Tibial nerve (tissue), 4 donors: ENCODE measurements at places on chromosomes 11 and 22. TPM values are rescaled to one million over a fixed set of nuclear protein-coding genes. Genes with fewer than 3 reads are reported as not detected.

The PLEKHA7 gene
- total RNA-seq, result 56.7 TPM

The MTMR2 gene
- 29.2 TPM for total RNA-seq

The MISFA gene
- total RNA-seq, result not detected

The MPZL3 gene
- total RNA-seq, result 1.8 TPM

The KRTAP5-8 gene
- total RNA-seq, result not detected

The PRR33 gene
- not detected for total RNA-seq

The C11orf21 gene
- 0.39 TPM for total RNA-seq

The CDCA5 gene
- total RNA-seq, result 0.90 TPM

The CASP5 gene
- total RNA-seq, result not detected

The NRIP3 gene
- 1.3 TPM for total RNA-seq

The IGSF9B gene
- total RNA-seq, result 2.9 TPM

The XRCC6 gene
- total RNA-seq, result 170 TPM

The OLFML1 gene
- 13.1 TPM for total RNA-seq

The TPH1 gene
- total RNA-seq, result 1.0 TPM

The LAYN gene
- total RNA-seq, result 4.7 TPM

The LRFN4 gene
- 9.4 TPM for total RNA-seq

The TYR gene
- total RNA-seq, result not detected

The DAGLA gene
- 5.4 TPM for total RNA-seq

The SLC43A3 gene
- 42.2 TPM for total RNA-seq

The KDM4D gene
- total RNA-seq, result 0.63 TPM

The LRRC75B gene
- 33.6 TPM for total RNA-seq

The GGTLC3 gene
- not detected for total RNA-seq

The OR5AK2 gene
- total RNA-seq, result not detected

The PITPNM1 gene
- 22.8 TPM for total RNA-seq

The CHRNA10 gene
- 0.42 TPM for total RNA-seq

The RAPSN gene
- total RNA-seq, result 2.7 TPM

The SHANK2 gene
- 1.2 TPM for total RNA-seq

The FGF19 gene
- total RNA-seq, result not detected

The USP28 gene
- total RNA-seq, result 20.4 TPM

The CASP12 gene
- not detected for total RNA-seq

The DNAJB7 gene
- not detected for total RNA-seq

The TRPM5 gene
- total RNA-seq, result not detected

The IL18 gene
- total RNA-seq, result 15.3 TPM

The TRIM49 gene
- not detected for total RNA-seq

The OR52H1 gene
- total RNA-seq, result 0.84 TPM

The TSGA10IP gene
- total RNA-seq, result not detected

The FGF4 gene
- 4.2 TPM for total RNA-seq

The MMP12 gene
- total RNA-seq, result not detected

The INCENP gene
- 28.8 TPM for total RNA-seq

The LIF gene
- total RNA-seq, result 0.84 TPM

The ROBO4 gene
- 38.8 TPM for total RNA-seq

The TPBGL gene
- total RNA-seq, result 1.5 TPM

The C22orf15 gene
- total RNA-seq, result 0.44 TPM

The DDI1 gene
- not detected for total RNA-seq

The TMEM184B gene
- total RNA-seq, result 61.1 TPM

The SLC22A9 gene
- total RNA-seq, result not detected

The OR8D1 gene
- total RNA-seq, result not detected

The MS4A12 gene
- total RNA-seq, result not detected

The BTBD18 gene
- not detected for total RNA-seq

The NTM gene
- 11.4 TPM for total RNA-seq

The APOA1 gene
- 4.8 TPM for total RNA-seq

The HTATIP2 gene
- total RNA-seq, result 32.3 TPM

The TEAD1 gene
- total RNA-seq, result 165 TPM

The OR8G5 gene
- total RNA-seq, result not detected

The HTR3A gene
- not detected for total RNA-seq
